ENCODE measurements at places on chromosomes 3 and 15. TPM values are rescaled to one million over a fixed set of nuclear protein-coding genes. Genes with fewer than 3 reads are reported as not detected.

The AGBL1 gene
- total RNA-seq = not detected

The CFAP91 gene
- total RNA-seq = not detected

The RBPMS2 gene
- total RNA-seq = not detected

The FSIP1 gene
- total RNA-seq = 0.36 TPM

The MINAR1 gene
- 0.58 TPM for total RNA-seq

The PLA2G4E gene
- not detected for total RNA-seq

The LYZL4 gene
- total RNA-seq = not detected

Data from activated naive CD4-positive, alpha-beta T cell treated with anti-CD3 and anti-CD28 coated beads, Interleukin-2, amount 10 ng/mL, durations not matched to agents 5 hours and 36 hours (primary cell).